ENCODE measurements at places on chromosomes 7 and 10.

DNA sequence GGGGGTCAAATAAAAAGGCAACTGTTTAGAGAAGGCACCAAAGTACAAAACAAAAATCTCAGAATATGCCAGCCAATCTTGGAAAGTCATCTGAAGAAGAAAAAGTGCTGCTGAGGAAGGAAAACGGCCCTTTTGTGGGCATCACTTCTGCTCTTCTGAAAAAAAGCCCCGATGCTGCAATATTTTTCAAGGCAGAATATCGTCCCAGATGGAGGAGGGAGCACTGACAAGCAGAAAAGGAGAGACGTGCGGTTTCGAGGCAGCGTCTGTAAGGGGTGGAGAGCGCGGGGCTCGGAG lies 959 bp upstream of the ATRNL1 start:
- DNase-seq = no peak

DNA sequence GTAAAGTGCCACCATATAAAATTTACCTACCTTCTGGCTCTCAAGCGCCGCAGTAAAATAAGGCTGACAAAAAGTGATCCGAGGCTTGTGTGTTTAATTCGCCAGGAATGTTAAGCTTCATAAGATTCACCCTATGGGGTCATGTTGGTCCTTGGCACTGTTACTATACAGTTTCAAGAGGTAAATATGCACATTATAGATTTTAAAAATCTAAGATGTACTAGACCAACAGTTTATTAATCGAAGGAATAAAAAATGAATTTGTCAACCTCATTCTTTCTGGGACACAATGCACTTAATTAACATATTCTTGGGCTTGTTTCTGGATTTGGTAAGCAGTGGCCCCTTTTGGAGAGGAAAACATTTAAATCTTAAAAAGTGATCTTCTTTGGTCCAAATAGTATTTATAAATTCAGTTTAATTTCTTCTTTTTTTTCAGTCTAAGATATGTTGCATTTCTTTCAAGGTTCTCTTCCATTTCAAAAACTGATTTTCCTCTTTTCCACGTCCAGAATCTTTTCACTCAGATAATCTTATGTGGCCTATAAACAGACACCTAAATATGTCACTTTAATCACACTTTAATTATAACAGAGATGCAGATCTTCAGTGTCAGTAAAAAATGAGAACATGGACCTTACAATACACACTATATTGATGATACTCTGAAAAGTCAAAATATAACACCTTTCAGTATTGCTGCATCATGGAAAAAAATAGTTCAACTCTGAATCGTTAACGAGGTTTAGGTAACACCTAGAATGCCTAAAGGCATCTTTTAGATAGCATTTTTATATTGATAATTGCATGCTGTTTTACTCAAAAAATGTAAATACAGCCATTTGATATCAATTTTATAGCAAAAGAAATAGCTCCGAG lies 3.8 kb upstream of the SKIDA1 start:
- no peak for DNase-seq

- no peak for DNase-seq
These were observed 121.0 kb downstream of the HIP1 start for GRCh38 chr7:75617634-75618234.

DNA sequence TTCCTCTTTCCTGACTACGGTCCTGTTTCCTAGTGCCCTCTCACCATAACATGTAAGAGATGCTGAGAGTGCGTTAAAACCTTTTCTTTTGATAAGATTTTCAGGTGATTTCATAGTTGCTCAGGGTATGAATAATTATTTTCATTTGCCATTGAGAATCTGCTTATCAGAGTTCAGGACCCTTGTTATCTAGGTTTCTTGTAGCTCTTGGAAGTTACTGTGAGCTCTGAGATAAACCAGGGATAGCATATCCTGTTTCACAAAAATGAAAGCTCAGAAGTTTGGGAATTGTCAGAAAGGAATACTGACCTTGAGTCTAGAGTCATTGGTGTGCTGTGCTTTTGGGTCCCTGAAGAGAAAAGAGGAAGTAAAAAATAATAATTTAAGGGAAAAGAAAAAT lies 76.8 kb upstream of the PRKG1 start:
- DNase-seq = no peak

DNA sequence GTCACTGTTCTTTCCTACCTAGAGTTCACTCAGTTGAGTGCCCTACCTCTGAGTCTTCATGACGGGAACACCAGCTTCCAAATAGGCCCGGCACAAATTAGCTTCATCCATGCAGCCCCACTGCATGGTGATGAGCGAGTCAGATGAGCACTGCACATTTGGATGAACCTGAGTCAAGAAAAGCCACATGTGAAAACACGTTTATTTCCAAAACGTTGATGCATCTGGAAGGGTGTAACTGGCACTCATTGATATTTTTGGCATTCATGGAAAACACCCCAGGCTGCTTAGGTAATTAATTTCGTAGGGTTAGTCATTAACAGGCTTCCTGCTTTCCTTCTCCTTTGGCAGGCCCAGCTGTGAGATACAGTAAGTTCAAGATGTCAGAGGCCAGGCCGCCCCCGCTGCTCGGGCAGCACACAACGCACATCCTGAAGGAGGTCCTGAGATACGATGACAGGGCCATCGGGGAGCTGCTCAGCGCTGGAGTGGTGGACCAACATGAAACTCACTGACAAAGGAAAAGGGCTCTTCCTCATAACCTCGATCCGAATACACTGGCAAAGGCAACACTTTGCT lies 725.2 kb downstream of the SUGCT start:
- DNase-seq = no peak

DNA sequence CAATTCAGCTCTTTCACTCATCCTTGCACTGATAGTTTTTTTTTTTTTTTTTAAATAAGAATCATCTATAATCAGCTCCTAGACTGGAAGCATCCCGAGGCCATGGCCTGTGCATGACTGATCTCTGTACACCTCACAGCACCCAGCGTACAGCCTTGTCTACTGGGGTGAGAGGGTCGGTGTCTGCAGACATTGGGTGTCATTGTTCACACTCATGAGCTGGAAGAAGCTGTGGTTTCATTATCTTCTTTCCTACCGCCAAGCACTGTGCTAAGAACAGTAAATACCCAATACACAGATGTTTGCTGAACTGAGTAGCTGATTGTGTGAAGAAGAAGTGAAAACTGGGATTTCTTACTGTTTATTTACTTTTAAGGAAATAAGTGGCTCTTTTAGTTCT lies 123.6 kb downstream of the CLEC2L start:
- no peak for DNase-seq

DNA sequence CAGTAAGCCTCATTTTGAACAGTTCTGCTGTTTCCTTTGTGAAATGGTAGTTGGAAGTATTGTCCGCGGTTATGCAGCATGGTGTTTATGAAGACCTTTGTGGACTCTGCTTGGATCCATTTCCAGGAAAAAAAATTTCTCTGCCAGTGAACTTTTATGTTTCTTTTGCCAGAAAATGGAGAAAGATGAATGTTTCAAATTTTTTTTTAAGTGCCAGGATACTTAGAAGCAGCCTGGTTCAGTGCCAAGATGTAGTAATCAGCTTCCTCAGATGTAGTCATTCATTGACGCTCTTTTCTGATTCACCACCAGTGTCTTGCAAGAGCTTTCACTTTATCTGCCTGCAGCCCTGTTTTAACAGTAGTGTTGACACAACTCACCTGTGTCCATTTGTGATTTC lies 258.2 kb downstream of the SDK1 start:
- DNase-seq = peak; percentile 57

GRCh38 chr10:69973678-69974077 lies 79.0 kb upstream of the MACROH2A2 start:
- DNase-seq = no peak

DNA sequence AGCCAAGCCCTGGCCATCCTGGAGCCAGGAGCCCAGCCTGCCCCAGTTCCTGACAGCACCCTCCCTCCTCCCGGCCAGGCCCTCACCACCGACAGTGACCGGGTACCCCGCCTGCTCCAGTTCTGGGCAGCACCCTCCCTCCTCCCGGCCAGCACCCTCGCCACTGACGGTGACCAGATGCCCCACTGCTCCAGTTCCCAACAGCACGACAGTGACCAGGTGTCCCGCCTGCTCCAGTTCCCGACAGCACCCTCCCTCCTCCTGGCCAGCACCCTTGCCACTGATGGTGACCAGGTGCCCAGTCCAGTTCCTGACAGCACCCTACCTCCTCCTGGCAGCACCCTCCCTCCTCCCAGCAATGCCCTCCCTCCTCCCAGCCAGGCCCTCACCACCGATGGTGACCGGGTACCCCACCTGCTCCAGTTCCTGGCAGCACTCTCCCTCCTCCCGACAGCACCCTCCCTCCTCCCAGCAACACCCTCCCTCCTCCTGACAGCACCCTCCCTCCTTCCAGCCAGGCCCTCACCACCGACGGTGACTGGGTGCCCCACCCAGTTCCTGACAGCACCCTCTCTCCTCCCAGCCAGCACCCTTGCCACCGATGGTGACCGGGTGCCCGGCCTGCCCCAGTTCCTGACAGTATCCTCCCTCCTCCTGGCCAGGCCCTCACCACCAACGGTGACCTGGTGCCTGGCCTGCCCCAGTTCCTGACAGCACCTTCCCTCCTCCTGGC lies 40.3 kb downstream of the VIPR2 start:
- DNase-seq = no peak

Measured in NCI-H146 (cell line).